AG08395 (cell line): ENCODE measurements at places on chromosomes 4 and X.

DNA sequence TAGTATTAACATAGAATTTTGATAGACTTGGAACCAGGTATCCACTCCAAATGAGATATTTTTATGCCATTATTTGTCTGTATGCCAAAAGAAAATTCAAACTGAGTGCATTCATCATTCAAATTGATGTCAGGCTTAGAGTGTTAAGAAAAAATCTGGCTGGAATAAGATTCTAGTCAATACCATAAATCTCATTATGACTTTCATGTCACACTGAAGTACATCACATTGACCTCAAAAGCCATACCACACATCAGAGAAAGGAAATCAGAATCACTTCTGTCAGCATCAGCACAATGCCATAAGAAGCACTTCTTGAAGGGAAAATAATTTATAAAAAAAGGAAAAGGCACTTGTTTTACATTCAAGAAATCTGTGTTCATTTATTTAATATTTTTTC, 119.0 kb upstream of the BMP3 start:
- DNase-seq: no peak

DNA sequence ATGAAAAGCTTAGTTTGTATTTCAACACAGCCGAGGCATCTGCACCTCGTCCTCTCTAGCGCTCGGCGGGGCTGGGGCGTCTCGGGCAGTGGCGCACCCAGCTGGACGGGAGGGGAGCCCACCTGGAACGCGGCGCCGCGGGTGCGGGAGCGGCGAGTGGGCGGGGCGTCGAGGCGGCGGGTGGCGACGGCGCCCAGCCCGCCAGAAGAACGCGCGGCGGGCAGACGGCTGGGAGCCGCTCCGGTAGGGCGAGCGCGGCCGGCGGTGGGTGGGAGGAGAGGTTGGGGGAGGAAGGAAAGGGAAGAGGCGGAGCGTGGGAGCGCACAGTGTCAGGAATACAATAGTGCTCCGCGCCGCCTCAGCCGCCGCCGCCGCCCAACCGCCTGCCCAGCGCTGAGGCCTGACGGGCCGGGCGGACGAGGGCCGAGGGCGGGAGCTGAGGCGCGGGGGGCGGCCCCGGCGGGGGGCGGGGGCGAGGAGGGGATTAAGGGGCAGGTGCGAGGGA, at the start of gene JADE3:
TSS of gene JADE3 (plus strand) at position 324 of the 505 bp plus-strand sequence. CDS start 72,474 bp downstream, outside the sequence.
- peak; percentile 70 for DNase-seq

GRCh38 chr4:158610790-158611189, 60.9 kb downstream of the C4orf46 start:
- no peak for DNase-seq

DNA sequence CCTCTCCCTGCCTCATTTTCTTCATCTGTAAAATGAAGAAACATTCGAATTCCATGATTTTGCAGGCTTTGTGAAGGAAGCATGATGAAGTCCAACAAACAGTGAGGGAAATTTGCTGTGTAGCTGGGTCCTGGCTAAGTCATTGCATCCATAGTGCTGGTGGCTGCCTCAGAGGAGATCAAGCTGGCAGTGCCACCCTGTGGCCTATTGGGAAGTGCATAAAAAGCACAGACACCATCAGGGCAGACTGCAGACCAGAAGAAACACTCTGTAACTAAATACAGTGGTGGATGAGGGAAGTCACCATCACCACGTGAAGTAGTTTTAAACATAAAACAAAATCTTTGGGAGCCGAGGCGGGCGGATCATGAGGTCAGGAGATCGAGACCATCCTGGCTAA, 40.7 kb upstream of the DDX3X start:
- DNase-seq: no peak

DNA sequence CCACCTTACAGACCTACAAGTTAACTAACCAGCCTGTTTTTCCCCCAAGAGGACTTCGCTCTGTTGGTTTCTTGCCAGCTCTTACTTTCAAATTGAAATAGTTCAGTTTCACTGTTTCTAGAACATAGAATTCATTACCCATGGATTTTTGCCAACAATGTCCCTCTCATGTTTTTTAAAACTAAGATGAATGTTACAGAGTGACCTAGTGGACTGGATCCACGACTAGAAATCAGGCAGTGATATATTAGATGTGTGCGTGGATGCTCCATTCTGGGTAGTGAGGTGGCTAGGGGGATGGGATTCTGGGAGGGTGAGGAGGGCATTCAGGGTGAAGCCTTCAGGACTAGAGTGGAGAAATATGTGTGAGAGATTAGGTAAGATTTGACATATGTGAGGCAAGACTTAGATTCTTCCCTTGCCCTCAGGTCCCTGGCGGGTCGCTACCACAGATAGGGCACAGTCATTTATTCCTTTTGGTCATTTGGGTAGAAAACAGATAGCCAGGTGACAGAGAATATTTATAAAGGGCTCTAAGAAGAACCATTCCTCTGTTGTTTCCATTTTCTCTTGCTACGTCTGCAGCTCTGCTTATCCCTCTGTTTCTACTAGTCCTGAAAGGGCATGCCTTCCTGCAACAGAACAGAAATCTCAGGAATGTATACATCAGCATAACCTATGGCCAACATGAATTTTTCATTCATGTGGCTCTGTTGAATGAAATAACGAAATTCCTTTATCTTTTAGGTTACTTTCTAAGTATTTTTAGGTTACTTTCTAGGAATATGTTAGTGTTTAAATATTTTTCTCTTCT, 15.4 kb upstream of the JADE1 start:
- DNase-seq: no peak

DNA sequence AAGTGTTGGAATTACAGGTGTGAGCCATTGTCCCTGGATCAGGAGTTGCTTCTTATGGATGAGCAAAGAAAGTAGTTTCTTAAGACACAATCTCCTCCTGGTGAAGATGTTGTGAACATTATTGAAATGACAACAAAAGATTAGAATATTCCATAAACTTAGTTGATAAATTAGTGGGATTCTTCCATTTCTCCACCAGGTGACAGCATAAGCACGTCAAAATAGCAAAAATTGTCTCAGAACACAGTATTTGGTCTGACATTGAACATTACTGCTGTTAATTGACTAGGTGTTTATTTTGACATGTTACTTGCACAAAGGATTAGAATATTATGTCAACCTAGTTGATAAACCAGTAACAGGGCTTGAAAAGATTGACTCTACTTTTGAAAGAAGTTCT, 21.6 kb downstream of the CLDN34 start:
- DNase-seq: no peak

- no peak for DNase-seq
Measured at GRCh38 chrX:104864296-104864695, 298.3 kb downstream of the IL1RAPL2 start.

- no peak for DNase-seq
Measured at GRCh38 chr4:149972407-149972806, 105.8 kb upstream of the DCLK2 start.

DNA sequence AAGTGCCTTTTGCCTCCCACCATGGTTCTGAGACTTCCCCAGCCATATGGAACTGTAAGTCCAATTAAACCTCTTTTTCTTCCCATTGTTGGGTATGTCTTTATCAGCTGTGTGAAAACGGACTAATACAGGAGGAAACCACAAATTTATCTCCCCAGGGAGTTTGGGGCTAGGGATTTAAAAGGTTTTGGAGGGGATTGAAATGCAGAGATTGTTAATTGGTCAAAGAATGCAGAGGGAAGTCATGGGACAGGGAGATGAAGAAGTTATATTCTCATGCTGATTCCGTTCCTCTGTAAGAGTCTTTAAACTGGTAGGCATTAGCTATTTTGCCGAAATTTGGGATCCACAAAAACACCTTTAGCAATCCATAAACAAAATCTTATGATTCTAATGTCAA, 57.9 kb downstream of the TKTL2 start:
- no peak for DNase-seq

- no peak for DNase-seq
Measured at GRCh38 chrX:56788229-56788628, 59.2 kb downstream of the NBDY start.

DNA sequence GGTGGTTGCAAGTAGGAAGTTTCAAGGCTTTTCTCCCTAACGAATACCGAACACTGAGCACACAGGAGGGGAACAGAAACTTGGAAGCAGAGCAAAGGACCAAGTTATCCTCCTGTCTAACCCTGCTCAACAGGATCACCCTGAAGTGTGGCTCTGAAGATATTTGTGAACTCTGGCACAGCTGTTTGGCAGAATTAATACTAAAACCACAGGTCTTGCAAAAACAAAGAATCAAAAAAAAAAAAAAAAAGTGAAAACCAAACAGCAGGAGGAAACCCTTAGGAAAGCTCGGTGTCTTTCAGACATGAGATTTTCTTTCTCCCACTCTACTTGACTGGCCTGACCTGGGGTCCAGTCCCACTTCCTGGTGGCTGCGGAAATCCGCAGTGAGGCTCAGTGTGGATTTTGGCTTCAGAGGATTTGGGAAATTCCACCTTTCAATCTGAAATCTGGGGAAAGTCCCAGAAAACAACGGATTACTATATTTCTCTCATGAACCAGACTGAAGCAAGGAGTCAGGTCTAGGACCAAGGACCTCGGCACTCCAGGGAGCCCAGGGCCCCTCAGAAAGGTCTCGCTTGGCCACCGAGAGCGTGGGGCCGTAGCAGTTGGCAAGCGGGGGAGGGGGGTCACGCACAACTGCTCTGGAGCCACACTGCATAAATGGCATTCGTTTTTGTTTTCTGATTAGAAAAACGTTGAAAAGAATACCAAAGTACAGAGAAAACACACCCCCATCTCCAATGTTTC, 867 bp downstream of the TIFA start:
- peak; percentile 38 for DNase-seq

- DNase-seq: no peak
Measured at GRCh38 chr4:32254216-32254615, 1534.0 kb downstream of the PCDH7 start.

GRCh38 chr4:151644622-151645021, 116.2 kb downstream of the GATB start:
- DNase-seq: no peak
